IgD-negative memory B cell (primary cell): ENCODE measurements at places on chromosomes 7 and 10. TPM values are rescaled to one million over a fixed set of nuclear protein-coding genes. Genes with fewer than 3 reads are reported as not detected.

The ADARB2 gene
- polyA plus RNA-seq = not detected

The MTURN gene
- polyA plus RNA-seq = 8.9 TPM

The GIMAP1 gene
- 3.0 TPM for polyA plus RNA-seq

The AFAP1L2 gene
- 3.0 TPM for polyA plus RNA-seq

The PHKG1 gene
- not detected for polyA plus RNA-seq

The TSPAN12 gene
- polyA plus RNA-seq = not detected

The MYL10 gene
- polyA plus RNA-seq = not detected

The CALML5 gene
- not detected for polyA plus RNA-seq

The ENTPD7 gene
- polyA plus RNA-seq = 0.99 TPM

The SKIDA1 gene
- polyA plus RNA-seq = not detected

The PPP1R17 gene
- polyA plus RNA-seq = not detected
